ENCODE measurements at places on chromosomes 3 and 15.

DNA sequence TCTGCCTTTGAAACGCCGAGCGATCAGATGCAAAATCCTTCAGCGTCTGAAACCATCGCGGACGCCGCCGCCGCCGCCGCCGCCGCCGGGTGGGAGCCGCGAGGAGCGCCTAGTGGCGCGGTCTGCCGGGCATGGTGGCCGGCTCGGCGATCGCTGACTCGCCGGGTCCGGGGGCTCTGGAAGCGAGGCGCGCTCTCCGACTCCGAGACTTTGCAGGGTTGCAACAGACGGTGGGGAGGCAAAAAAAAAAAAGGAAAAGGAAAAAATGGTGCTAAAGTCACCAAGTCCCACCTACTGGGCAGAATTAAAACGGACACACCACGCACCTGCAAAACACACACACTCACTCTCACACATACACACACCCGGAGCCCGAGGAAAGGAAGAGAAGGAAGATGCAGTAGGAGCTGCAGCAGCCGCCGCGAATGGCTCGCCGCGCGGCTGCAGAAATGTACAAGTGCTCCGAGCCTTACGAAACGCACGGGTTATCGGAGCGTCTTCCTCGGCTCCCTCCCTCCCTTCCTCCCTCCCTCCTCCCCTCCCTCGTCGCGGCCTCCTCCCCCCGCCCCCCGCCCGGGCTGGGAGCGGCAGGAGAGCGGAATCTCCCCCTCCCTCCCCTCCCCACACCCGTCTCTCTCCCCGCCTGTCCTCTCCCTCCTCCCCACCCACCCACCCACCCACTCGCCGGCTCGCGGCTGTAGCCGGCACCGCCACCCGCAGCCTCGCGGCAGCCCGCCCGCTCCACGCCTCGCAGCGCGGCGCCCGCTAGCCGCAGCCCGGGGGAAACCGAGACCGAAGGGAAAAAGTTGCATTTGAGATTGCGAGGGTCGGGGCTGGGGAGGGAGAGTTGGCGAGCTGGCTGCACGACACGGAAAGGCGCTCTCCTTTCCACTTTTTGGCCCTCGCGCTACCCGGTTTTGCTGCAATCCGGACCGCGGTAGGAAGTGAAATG lies at the start of gene NTRK3:
Gene NTRK3, minus strand, starts transcription at position 461 of the 952 bp plus-strand sequence. CDS start 586 bp downstream, outside the sequence.
- DNase-seq = no peak

DNA sequence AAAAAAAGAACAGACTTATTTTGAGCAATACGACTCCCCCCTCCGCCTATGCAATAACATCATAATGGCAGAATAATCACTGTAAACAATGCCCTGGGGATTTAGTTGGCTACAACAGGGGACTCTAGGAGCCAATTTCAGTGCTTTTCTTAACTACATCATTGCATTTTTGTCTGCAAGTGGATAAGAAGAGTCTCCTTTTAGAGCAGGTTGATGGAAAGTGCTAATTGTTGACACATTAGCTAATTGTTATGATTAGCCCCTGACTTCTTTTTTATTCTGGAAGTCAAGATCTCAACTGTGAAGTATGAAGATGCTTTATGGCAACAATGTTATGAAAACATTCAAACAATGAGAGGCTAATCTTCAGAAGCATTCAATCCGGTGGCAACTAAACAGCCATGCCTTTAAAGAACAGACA lies 121.2 kb downstream of the MECOM start:
- no peak for DNase-seq

GRCh38 chr3:118059096-118059495 lies 975.5 kb downstream of the IGSF11 start:
- DNase-seq = no peak

- DNase-seq = no peak
Measured at GRCh38 chr15:39581793-39582285, 960 bp downstream of the THBS1 start.

- DNase-seq = no peak
Measured at GRCh38 chr3:61648481-61648880, 87.1 kb downstream of the PTPRG start.

DNA sequence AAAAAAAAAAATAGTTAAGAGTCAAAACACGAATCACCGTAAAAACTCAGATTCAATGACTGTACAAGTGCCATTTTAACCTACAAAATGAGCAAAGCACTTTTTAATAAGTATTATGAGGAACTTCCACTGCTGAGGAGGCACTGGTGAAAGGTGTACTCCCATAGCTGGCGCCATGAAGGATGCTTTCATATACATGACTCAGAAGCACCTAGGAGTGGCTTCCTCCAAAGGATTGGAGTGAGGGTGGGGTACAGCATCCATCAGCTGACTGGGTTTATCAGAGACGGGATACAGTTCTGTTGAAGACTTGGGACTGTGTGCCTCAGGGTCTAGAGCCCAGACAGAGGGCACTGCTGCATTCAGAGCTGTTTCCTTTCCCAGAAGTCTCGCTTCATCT lies 60.9 kb upstream of the MEX3B start:
- DNase-seq = no peak

DNA sequence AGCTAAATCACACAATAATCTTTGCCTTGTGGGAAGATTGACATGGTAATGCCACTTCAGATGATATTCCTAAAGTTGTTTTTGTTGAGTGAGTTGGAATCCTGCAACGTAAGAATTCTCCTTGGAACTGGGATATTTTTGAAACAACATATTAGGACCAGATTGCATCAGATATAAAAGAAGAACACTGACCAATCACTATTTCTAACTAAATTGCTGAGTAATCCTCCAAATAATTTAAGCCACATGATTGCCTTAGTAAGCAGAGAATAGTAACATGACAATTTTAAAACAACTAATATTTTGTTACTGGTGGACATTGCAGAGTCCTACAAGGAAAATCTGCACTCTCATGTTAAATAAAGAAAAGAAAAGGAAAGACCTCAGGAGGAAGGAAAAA lies 353.9 kb upstream of the LMCD1 start:
- DNase-seq = no peak

DNA sequence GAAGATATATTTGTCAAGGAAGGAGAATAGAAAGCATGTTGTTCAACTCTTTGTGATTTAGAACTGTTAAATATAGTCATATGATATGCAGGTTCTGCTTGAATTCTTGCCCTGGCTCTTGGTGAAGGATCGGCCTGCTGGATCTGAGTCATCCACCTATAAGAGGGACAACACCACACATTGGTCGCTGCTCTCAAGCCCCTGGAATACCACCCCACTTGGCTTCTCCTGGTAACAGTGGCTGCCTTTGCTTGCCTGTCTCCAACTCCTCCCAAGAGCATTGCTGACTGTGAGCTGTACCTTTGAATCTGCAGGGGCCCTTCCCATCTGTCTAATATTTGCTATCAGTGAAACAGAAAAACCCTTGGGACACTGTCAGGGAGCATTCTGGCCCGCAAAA lies 78.9 kb upstream of the DGKG start:
- DNase-seq = no peak
